Activated T-cell treated with anti-CD3 and anti-CD28 coated beads for 48 hours (primary cell): ENCODE measurements at places on chromosomes 7 and 10.

DNA sequence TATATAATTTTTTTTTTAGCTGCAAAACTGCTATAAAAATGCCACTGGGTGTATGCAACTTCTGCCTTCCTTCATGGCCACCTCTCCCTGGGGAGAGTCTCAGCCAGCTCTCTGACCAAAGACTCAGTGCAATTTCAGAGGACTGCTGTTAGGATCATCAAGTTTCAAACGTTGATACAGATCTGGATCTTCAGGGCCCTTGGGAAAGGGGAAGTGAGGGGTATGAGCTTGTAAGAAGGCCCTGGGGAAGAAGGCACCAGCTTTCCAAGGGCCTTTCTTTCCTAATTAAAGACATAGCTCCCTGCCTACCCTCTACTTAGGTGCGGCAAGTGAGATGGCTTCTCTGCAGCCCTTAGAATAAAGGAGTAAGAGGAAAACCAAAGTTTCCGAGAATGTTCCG lies 130.4 kb downstream of the CUL2 start:
- DNase-seq = no peak

DNA sequence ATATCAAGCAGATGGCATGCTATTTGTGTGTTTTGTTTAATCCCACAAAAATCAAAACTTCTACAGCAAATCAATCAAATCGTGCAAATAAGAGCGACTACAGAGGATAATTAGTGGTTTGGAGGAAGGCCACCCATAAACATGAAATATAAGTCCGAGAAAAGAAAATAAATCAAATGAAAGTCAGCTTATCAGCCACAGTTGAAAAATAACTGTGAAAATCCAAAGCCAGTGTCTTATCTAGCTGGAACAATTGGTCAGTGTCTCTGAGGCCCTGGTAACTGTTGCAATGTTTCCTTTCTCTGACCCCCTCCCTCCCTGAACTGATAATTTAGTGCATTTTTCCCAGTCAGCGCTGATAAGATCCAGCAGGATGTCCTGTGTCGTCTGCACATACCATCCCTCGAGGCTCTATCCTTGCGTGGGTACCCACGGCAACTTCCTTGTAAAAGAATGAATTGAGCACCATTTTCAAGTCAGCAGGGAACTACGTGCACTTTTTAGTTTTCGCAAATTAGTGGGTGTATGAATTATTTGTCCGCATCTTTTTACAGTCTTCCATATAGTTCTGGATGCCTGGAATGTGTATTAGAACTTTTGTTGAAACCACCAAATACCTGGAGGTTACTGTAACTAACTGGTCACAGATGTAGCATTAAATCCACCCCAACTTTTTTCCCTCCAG lies 10.8 kb upstream of the JCAD start:
- DNase-seq = no peak

DNA sequence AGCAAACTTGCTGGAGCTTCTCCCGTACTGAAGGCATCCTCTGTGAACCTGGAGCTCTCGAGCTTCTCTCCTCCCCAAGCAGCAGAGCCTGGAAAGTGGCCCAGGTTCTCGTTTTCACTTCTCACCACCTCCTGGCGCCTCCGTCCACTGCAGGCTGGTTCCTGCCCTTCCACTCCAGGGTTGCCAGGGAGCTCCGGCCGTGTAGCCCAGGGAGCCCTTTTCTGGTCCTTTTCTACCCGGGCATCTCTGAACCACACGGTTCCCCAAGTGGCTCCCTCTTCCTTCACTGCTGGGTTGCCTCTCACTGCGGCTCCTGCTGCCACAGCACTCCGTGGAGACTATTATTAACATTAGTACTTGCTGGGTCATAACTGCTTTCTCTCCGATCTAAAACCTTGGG lies 208.6 kb upstream of the PPP2R2D start:
- DNase-seq = no peak

DNA sequence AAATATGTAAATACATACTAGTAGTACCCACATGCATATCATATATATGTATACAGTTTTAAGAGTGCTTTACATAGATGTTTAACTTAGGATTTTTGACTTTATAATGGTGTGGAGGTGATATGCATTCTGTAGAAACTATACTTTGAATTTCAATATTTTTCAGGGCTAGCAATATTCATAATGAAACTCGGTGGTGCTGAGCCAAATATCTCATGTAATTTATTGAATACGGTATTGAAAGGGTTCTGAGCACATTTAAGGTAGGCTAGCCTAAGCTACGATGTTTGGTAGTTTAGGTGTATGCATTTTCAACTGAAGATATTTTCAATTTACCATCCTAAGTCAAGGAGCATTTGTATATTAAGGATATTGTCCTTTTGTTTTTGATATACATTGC lies 36.0 kb downstream of the ZNRF2 start:
- DNase-seq = no peak

GRCh38 chr7:841943-842342 lies 9.7 kb downstream of the SUN1 start:
- DNase-seq = no peak

GRCh38 chr7:674454-675410 lies 51.8 kb upstream of the DNAAF5 start:
- no peak for DNase-seq

DNA sequence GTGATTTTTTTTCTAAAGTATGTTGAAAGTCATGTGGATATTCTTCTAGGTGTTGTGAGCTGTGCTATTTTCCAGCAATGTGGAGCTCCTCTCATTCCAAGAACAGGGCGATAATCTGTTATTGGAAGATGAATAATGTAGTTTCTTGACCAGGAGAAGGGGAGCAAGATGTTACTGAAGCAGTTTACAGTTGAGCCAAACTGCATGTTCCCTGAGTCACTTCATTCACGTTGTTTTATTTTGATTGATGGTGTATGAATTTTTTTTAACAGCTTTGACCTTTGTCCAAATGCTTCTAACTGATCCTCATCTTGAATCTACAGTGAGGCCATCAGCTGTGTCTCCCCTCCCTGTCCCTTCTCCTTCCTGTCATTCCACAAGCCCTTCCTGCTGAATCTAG lies 277.1 kb upstream of the KLF6 start:
- no peak for DNase-seq

DNA sequence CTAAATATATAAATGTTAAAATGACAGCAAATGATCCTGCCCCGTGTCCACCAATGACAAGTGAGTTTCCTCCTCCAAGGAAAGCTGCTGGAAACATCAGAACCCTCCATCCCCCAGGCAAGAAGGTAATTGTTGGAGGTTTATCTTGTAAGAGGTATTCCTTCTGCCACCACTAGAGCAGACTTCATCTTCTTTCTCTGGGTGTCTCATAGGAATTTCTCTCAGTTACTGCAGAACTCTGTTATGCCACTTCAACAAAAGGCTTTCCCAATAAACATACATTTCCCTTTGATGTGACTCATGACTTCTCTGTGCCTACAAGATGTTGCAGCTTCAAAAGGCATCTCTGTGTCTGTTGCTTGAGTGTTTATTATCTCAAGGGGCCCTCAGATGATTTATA lies 279.1 kb downstream of the BMPER start:
- no peak for DNase-seq

DNA sequence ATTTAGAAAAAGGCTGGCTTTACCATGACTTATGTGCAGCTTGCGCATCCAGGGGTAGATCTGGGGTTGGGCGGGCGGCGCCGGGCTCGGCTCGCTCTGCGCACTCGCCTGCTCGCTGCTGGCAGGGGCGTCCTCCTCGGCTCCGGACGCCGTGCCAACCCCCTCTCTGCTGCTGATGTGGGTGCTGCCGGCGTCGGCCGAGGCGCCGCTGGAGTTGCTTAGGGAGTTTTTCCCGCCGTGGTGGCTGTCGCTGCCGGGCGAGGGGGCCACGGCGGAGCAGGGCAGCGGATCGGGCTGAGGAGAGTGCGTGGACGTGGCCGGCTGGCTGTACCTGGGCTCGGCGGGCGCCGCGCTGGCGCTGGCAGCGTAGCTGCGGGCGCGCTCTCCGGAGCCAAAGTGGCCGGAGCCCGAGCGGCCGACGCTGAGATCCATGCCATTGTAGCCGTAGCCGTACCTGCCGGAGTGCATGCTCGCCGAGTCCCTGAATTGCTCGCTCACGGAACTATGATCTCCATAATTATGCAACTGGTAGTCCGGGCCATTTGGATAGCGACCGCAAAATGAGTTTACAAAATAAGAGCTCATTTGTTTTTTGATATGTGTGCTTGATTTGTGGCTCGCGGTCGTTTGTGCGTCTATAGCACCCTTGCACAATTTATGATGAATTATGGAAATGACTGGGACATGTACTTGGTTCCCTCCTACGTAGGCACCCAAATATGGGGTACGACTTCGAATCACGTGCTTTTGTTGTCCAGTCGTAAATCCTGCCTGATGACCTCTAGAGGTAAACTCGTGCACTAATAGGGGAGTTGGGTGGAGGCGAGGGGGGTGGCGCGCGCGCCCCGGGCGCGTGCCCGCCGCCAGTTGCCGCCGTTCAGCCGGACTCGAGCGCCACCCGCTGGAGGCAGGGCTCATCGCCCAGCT lies at the start of gene HOXA5:
Gene HOXA5 (minus strand): TSS at position 659 of the 927 bp plus-strand sequence. CDS start 74 bp downstream, at position 585.
- DNase-seq = no peak

DNA sequence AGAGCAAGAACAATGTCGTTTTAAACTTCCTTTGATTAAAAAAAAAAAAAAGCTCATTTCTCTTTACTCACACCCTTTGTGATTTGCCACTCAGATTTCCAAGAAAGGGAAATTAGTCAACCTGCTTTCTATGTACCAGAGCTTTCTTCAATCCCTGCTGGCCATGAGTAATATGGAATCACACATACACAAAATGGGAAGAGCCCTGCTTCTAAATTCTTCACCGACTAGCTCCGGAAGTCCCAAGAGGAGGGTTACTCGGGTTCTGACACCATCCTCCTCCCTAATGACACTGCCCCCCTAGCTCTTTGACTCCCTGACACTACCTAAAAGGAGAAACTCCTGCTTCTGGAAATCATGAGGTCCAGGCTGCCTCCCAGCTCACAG lies 81.8 kb upstream of the SFMBT2 start:
- DNase-seq = no peak

GRCh38 chr10:90741926-90742565 lies 115.8 kb downstream of the HTR7 start:
- no peak for DNase-seq

GRCh38 chr10:126387041-126387921 lies 996 bp downstream of the ADAM12 start:
- DNase-seq = peak; percentile 35

DNA sequence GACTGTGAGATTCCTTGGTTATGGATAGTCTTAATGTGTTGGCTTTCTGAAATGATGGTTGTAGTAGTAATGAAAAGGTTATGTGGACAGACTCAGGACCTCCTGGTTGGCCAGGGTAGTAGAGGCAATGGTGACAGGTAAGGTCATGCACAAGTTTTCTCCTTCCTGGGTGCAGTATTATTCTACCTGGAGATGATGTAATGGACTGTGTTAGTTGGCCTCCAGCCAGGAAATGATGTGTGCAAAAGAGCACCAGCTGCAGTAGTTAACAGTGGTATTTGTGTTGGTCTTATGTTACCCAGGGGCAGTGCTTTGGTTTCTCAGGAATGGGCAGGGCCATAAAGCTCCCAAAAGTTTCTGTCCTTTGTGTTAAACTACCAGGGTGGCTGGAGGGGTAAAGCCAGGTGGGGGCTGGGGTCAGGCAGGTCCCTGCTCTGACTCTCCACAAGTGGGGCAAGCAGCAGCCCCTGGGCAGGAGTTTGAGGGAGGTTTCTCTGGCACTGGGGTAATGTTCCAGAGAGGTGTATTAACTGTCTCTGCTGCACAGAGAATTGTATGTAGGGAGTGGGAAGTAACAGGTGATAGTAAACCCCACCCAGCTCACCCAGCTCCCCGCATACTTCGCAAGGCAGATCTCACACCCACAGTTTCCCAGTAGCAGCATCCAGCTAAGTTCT lies 36.3 kb downstream of the GPR22 start:
- DNase-seq = no peak

- no peak for DNase-seq
These were observed 267.2 kb downstream of the TFEC start for GRCh38 chr7:115763347-115763746.

- no peak for DNase-seq
These were observed 301.7 kb downstream of the CSTF2T start for GRCh38 chr10:51397695-51398094.

DNA sequence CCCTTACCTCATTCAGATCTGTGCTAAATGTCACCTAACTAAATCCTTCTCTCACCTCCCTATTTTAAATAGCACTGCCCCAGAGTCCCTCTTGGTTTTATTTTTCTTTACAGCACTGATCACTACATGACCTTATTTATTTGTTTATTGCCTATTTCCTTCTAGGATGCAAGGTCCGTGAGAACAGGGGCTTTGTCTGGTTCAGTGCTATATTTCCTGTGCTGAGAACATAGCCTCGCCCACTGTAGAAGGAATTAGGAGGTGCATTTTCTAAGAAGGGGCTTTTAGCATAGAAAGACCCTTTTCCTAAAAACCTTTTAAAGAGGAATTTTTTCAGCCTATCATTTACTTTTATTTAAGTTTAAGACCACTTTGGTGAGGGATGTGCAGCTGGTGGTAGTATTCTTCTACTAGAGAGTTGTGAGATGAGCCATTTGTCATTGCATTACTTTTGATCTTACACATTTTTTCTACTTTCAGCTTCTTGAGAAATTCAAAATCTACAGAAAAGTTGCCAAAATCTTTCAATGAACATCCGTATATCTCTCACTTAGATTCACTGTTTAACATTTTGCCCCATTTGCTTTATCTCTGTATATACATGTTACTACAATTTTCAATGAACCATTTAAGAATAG lies 13.5 kb upstream of the PCGF5 start:
- no peak for DNase-seq

GRCh38 chr7:44898039-44898438 lies 12.7 kb upstream of the PURB start:
- DNase-seq = no peak

DNA sequence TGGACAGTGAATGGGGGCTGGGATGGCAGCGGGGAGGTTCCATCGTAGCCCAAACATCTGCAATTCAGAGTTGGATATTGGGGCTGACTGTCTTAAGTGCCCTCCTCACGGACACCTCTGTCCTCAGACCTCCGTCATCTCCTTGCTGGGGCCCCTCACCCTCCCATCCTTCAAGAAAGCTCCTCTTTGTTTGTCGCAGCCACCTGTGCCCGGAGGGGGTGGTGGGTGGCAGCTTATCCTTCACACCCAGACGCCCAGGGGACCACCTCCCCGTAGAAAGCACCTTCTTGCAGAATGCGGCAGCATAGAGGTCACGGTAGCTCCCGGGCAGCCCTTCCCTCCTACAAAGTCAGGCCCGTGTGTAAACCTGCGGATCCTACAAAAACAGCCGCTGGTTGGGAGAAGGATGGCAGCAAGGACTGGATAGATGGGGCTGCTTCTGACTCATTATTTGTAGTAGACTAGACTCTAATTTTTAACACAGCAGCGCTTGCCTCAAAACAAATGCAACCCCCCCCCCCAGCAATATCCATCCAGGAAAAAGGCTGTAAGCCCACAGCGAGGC lies 1.3 kb upstream of the PTPRN2 start:
- DNase-seq = no peak

GRCh38 chr7:29556405-29557195 lies 7.0 kb upstream of the PRR15 start:
- no peak for DNase-seq
